Stimulated activated CD4-positive, alpha-beta T cell treated with anti-CD3 and anti-CD28 coated beads, Interleukin-4, amount 100 ng/mL, for 4 hours (primary cell): ENCODE measurements at places on chromosomes 4 and X.

GRCh38 chrX:119477812-119478232 lies 9.6 kb downstream of the SLC25A5 start:
- no peak for DNase-seq

DNA sequence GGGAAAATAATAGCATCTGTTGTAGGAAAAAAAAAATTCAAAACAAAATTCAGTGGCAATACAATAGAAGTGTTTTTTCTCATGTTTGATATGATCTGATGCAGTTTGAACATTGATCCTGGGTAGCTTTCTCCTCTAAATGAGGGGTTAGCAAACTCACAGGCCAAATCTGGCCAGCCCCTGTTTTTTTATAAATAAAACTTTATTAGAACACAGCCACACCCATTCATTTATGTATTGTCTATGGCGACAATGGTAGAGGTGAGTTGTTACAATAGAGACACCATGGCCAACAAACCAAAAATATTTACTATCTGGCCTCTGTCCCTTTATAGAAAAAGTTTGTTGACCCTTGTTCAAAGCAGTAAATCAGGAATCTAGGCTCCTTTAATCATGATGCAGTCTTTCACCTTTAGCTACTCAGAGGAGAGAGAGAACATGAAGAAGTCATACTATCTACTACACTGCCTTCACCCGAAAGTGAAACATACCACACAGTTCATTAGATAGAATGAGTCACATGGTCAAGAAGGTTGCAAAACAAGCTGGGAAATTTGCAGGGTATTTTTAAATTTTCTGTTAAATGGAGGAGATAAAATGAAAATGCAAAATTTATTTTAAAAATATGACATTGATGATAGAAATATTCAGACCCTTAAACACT lies 186.6 kb upstream of the MAOA start:
- no peak for DNase-seq

GRCh38 chrX:132119821-132120515 lies 7.9 kb downstream of the FRMD7 start:
- DNase-seq = no peak

DNA sequence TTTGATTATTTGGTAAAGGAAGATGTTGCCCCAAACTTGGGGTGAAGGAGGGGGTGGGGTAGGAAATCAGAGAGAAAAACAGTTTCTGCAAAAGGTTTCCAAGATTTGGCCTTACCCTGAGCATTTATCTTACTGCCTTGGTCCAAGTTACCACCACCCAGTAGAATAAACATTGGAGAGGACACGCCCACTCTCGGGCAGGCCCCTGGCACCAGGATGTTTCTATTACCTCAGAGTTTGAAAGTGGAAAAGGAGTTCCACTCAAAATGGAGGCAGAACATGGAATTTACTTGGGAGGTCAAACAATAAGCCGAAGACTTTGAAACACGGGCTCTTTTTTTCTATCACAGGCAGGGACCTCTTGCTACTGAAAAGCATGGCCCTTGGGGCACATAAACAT lies 113.7 kb downstream of the CHRNA9 start:
- no peak for DNase-seq

DNA sequence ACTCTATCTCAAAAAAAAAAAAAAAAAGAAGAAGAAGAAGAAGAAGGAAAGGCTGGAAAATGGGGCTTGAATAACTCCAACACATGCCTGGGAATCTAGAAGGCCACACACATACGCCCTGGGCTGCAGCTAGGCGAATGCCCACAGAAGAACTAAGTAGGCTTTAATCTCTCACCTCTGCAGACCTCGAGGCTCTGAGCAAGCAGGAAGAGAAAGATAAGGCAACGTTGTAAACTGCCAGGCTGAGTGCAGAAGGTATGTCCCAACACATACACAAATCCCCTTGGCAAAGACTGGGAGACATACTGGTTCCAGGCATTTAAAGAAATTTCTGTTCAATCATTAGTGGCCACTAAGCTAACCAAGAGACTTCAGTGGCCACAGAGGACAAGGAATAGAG lies 18.4 kb downstream of the SLC38A5 start:
- no peak for DNase-seq

DNA sequence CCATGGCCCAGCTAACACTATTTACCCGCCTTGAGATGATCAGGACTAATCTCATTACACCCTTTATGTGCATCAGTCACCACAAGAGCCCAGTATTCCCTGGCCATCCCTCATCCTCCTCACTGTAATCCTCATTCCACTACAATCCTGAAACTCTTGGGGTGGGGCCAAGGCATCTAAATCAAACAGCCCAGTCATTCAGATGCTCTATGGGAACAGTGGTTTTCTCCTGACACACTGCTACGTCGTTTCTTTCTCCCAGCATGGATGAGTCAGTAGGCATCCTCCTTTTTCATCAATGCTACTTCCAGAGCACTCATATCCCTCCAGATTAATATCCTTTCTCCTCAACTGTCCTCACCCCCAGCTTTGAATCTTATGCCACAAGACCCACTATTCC lies 5.6 kb downstream of the SDAD1 start:
- no peak for DNase-seq

DNA sequence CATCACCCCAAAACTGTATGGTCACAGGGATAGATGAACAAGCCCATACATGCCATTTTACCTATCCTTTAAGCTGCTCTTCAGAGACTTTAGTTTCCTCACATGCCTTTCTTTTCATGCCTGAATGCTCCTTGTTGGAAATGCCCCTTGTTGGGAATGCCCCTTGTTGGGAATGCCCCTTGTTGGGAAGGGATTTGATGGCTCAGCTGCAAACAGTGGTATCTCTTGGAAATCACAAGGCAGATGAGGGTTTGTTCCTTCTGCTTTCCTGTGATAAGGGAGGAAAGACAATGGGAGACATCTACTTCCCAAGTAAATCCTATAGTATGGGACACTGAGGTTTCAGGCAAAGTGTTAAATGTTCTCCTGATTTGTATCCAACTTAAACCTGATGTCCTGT lies 11.5 kb downstream of the CXCL2 start:
- DNase-seq = no peak

DNA sequence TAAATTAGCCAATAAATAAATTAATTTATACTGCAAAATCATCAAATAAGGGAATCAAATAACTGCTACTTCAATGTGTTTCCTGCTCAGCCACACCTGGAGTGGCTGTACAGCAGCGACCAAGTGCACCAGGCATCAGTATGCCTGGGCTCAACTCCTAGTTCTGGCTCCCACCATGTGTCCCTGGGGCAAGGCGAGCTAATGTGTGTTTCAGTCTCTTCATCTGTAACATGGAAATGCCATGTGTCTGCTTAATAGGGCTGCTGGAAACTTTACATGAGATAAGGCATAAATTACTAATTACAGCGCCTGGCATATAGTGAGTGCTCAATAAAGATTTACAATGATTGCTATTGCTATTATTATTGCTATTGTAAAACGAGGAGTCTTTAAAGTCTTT lies 109.1 kb upstream of the PDLIM3 start:
- DNase-seq = no peak

- DNase-seq = no peak
Measured at GRCh38 chr4:107006218-107006617, 29.9 kb downstream of the DKK2 start.

- DNase-seq = no peak
Measured at GRCh38 chrX:114717921-114718320, 134.0 kb downstream of the HTR2C start.

GRCh38 chr4:98744372-98745150 lies 86.2 kb upstream of the TSPAN5 start:
- no peak for DNase-seq

DNA sequence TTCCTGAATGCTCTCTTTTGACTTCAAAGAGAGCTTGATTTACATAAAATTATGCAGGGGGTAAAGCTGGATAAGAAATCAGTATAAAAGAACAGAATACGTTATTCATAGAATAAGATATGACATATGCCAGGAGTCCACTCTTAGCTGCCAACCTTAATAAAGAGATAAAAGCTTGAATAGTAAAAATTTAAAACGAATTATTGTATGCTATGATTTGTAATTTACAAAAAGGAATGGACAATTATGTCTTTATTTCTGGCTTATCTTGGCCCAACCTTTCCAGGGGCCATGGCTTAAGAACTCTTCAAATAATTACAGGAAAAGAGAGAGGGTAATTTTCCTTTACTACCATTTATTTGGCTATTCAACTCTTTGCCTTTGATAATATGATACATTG lies 192.2 kb upstream of the ITM2A start:
- DNase-seq = no peak

- no peak for DNase-seq
Measured at GRCh38 chrX:41868392-41868977, 54.9 kb downstream of the CASK start.

DNA sequence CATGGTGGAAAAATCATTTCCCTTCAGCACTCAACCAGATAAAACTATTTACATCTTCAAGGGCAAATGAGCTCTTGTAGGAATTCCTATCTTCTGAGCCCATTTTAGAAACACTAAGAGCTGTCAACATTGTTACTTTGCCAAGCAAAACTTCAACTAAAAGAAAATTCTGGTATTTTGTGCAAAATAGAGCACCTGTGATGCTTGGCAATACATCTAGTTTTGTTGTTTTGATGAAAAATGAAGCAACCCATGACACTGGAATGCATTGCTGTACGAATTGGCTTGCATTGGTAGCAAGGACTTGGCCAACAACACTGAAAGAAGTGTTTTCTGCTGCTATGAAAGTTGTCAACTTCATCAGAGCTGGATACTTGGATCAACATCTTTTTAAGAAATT lies 194.4 kb downstream of the COX18 start:
- DNase-seq = no peak

- DNase-seq = no peak
Measured at GRCh38 chr4:112648263-112649054, 11.5 kb downstream of the LARP7 start.

- no peak for DNase-seq
Measured at GRCh38 chr4:77159806-77160205, 2.8 kb downstream of the CCNG2 start.

- no peak for DNase-seq
Measured at GRCh38 chrX:18855919-18856644, 127.8 kb downstream of the PHKA2 start.

GRCh38 chr4:3021127-3021526 lies 53.2 kb downstream of the HTT-AS start:
- DNase-seq = no peak

GRCh38 chrX:13476384-13476783 lies 93.0 kb upstream of the EGFL6 start:
- no peak for DNase-seq

DNA sequence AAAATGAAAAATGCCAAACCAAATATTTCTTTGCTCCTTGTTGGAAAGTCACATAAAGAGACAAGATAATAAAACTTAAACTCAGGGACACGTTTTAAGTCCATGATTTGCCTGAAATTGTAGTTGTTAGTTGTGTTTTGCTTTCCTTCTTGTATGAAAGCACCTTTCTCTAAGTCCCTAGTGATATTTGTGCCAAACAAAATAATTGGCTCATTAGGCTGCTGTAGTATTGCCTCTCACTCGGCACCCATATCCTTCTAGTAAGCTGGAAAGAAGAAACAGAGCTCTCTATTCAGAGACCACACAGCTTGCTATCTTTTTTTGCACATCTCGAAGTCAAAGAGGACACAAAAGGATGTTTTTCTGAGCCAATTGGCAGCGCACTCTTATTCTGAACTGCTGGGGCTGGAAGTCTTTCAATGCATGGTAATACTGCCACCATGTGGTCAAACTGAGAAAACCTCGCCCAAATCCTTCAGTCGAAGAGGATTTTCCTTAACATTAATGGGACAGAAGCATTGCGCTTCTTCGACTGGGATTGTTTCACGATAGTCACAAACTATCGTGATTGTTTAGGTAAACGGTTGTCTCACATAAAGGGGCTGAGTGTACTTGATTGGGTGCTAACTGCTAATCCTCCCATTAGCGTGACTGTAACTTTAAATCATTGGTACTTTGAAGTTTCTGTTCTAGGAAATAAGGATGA lies 571.9 kb upstream of the LCORL start:
- peak; percentile 13 for DNase-seq

- no peak for DNase-seq
Measured at GRCh38 chrX:25523574-25524540, 508.1 kb upstream of the ARX start.
